Activated CD8-positive, alpha-beta memory T cell treated with anti-CD3 and anti-CD28 coated beads for 24 hours (primary cell): ENCODE measurements at places on chromosomes 6 and 20.

- DNase-seq, result no peak
Observed at GRCh38 chr20:10555865-10556308, 117.9 kb downstream of the JAG1 start.

GRCh38 chr6:98880486-98880885, 46.1 kb downstream of the POU3F2 start:
- no peak for DNase-seq

- DNase-seq, result no peak
Observed at GRCh38 chr6:36743538-36744303, 46.1 kb downstream of the RAB44 start.

DNA sequence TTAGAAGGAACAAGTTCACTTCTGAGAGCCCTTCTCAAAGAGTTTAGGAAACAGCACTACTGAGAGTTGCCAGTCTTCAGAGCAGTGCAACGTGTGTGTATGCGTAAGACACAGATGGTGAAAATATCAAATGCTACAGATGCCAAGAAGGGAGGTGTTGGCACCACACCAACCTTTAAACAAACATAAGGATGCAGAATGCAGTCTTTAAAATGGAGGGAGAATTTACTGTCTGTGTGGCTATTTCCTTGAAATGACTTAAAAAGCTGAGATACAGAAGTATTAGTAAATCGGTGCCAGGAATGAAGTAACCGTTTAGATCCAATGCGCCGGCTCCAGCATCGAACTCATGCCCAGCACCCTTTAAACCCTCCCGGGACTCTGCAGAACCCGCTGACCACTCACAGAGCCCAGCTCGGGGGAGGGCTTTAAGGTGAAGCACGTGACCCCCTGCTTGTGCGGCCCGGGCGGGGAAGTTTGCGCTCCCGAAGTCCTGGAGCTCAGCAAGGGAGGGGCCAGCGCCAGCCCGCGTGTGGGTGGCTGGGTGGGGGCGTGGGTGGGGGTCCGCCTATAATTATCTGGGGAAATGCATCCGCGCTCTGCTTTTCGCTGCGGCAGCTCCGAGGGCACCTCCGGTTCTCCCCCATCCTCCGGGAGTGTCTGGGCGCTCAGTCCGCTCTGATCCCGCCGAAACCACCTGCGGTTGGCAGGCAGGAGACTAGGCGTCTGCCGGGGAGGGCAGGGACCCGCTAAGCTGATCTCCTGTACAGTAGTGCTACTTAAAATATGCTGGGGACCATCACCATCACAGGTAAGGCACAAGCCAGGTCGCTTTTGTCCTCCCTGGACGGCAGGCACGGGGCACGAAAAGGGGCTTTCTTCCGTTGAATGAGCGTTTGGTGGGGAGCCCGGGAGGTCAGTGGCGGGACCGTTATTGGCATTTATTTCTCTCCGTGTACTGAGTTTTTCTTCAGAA, 66.0 kb downstream of the ZBTB2 start:
- peak; percentile 59 for DNase-seq
